ENCODE measurements at places on chromosomes 5 and 9.

DNA sequence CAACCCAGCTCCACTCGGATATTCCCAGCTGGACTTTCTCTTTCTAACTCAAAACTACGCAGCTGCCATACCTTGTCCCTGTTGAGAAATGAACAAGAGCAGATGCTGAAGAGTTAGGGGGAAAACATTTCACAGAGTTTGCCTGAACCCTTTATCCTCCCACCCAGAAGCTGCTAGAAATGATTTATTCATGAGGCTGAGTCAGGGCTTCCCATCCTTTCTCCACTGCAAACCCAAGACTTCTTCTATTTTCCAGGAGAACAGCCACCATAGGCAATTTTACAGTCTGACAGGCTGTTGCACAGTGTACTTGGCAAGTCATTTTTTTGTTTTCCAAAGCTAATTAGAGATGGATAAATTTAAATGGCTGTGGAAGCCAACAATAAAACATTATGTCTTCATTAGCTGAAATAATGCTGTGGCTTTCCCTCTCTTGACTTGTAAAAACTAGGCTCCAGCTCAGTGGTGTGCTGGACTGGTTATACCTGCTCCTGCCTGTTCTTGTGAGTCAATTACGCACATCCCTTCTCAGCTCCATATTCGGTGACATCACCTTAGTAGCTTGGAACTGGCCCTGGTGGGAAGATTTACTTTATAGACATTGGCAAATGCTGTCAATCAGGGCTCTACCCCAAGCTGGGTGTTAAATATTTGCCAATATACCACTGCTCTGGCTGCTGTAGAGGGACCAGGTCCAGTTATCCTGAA is 71.9 kb downstream of the KIF4B start:
- DNase-seq: no peak

GRCh38 chr5:423233-423565 is 19.8 kb upstream of the EXOC3 start:
- no peak for DNase-seq

GRCh38 chr5:165495829-165496380 is 1990.5 kb downstream of the MAT2B start:
- no peak for DNase-seq

DNA sequence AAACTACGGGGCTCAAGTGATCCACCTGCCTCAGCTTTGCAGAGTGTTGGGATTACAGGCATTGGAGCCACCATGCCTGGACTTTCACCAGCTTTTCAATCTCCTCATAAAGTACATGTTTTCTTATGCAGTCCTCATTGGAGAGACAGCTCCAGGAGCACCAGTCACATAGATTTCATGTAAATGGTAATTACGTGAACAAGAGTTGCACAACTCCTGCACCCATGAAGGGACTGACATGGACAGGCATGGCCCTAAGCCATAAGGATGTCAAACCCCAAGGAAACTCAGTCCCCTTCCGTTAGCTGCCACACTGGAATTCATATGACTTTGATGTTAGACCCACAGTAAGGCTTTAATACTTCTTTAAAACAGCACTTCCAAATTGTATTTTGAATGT is 7.6 kb upstream of the ADGRV1 start:
- no peak for DNase-seq

- no peak for DNase-seq
These were observed 461.8 kb downstream of the MAT2B start for GRCh38 chr5:163967268-163967667.

DNA sequence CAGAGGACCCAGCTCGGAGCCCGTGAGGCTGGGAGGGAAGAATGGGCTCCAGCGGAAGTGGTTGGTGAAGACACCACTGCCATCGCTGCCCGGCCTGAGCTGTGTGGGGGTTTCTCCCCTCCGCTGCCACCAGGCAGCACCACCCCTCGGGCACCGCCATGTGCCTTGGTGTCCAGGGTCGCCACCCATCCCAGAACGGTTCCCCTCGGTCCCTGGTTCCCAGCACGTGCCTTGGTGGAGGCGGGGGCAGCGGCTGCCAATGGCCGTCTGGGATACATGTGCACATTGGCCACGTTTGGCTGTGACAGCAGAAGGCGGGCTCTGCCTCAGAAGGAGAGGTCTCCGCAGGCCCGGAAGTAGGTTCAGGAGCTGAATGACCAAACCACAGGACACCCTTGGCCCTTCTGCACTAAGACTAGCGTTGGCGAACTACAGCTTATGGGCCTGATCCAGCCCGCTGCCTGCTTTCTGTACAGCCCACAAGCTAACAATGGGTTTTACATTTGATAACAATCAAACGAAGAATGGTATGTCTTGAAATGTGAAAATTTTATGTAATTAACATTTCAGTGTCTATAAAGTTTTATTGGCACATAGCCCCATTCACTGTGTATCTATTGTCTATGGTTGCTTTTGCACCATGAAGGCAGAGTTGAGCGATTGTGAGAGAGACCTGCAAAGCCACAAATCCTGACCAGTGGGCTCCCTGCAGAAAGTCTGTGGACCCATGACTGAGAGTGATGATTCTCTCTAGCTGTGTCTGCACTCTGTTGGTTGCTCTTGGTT is 91.7 kb upstream of the RAPGEF1 start:
- DNase-seq: no peak

DNA sequence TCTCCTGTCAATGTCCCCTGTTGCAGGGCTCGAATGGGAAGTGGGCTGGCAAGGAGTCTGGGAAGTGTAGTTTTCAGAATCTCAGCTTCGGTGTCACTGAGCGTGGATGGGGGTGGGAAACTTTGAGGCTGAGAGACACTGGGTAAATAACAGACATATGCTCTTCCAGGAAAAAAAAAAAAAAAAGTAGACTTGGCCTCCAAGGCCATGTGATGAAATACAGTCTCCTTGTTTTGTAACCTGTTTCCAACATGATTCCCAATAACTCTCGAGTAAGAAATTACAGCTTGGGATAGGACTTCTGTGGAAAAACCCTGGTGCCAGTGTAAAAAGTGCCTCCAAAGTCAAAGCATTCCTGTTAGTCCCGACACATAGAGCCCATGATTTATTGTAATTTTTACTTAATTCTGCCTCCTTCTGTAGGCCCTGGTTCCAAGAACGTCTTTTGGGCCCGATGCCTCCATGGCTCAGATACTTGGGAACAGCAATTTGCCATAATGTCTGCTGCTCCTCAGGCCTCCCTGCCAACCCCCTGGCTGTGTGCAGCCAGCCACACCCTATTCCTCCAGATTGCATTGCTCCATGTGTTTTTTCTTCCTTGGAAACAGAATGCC is 119.5 kb upstream of the TNC start:
- no peak for DNase-seq

GRCh38 chr9:132878695-132879456 is at the start of gene SPACA9:
Gene SPACA9 (plus strand): TSS chr9:132878898. CDS start chr9:132883948, 5,050 bp downstream.
- DNase-seq: peak; percentile 38
